ENCODE measurements at places on chromosomes 4 and X. TPM values are rescaled to one million over a fixed set of nuclear protein-coding genes. Genes with fewer than 3 reads are reported as not detected.

The SLC9B1 gene
- 3.2 TPM for total RNA-seq

The IL2 gene
- not detected for total RNA-seq

The ADH1C gene
- 0.69 TPM for total RNA-seq

The GLRA3 gene
- 0.02 TPM for total RNA-seq

The ADAMTS3 gene
- total RNA-seq, result 10.7 TPM

The TMEM271 gene
- total RNA-seq, result not detected

The AIMP1 gene
- 48.8 TPM for total RNA-seq

The ADGRG2 gene
- 1.0 TPM for total RNA-seq

The SSX2B gene
- total RNA-seq, result not detected

The CXCL10 gene
- total RNA-seq, result 0.44 TPM

The LRIT3 gene
- 0.16 TPM for total RNA-seq

The CRMP1 gene
- 16.5 TPM for total RNA-seq

The RGN gene
- 1.2 TPM for total RNA-seq

The TCEAL4 gene
- total RNA-seq, result 59.8 TPM

The SNCA gene
- total RNA-seq, result 18.3 TPM
